Progenitor cell of endocrine pancreas (in vitro differentiated cells): ENCODE measurements at places on chromosomes 2 and 18. TPM values are rescaled to one million over a fixed set of nuclear protein-coding genes. Genes with fewer than 3 reads are reported as not detected.

Gene PPP1R1C
- total RNA-seq: 5.6 and 6.4 TPM in 2 replicates

Gene DSEL
- total RNA-seq: 5.9 and 6.2 TPM in 2 replicates

Gene PROC
- total RNA-seq: 18.7 and 25.3 TPM in 2 replicates

Gene FBXO48
- total RNA-seq: 1.2 and 1.5 TPM in 2 replicates

Gene SERPINB3
- total RNA-seq: not detected in 2 replicates

Gene GALNT5
- total RNA-seq: 0.60 and 1.2 TPM in 2 replicates

Gene TMEM247
- total RNA-seq: not detected in 2 replicates

Gene C2orf80
- total RNA-seq: not detected in 2 replicates

Gene SPRED2
- 36.6 and 38.6 TPM in 2 replicates for total RNA-seq

Gene AQP12B
- total RNA-seq: not detected in 2 replicates

Gene WDR43
- 57.2 and 60.7 TPM in 2 replicates for total RNA-seq

GRCh38 chr2:238845583-238846377 lies 2.1 kb upstream of the TWIST2 start:
- H3K4me1 ChIP-seq: peaks cover 6% of the 10 kb centered on the region
- H3K27ac ChIP-seq: no peak overlapping the region
- H3K36me3 ChIP-seq: no peaks in the 10 kb centered on the region
- H3K4me3 ChIP-seq: no peak overlapping the region
- peaks cover 64% of the 10 kb centered on the region for H3K27me3 ChIP-seq
- no peak for DNase-seq

DNA sequence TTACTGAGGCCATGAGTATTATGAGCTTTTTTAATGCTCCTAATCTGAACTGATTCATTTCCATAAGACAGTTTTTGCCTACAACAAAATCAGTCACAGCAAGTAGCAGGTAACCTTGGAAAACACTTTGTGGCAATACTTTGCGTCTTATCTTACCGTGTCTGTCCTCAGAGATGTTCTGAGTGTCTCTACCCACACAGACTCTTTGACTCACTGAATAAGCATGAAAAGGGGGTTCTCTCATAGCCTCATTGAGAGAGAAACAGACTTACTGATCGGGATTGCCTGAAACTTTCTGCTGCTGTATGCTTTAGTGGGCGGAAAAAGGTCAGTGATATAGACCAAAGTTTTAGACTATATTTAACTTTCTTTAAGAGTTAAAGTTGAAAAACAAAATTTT lies 92.6 kb downstream of the MYL12B start:
- H3K27ac ChIP-seq: no peak overlapping the region
- DNase-seq: no peak
- no peaks in the 10 kb centered on the region for H3K36me3 ChIP-seq
- no peaks in the 10 kb centered on the region for H3K4me1 ChIP-seq
- H3K27me3 ChIP-seq: peaks cover 4% of the 10 kb centered on the region

GRCh38 chr2:97701186-97701585 lies 12.2 kb upstream of the ZAP70 start:
- no peaks in the 10 kb centered on the region for H3K36me3 ChIP-seq
- peak overlapping the region; percentile 65 for H3K27ac ChIP-seq
- DNase-seq: no peak
- H3K4me1 ChIP-seq: peaks cover 7% of the 10 kb centered on the region

GRCh38 chr2:9286554-9287399 lies 80.2 kb downstream of the ASAP2 start:
- H3K27me3 ChIP-seq: no peaks in the 10 kb centered on the region
- H3K27ac ChIP-seq: peak overlapping the region; percentile 65
- no peak overlapping the region for H3K4me3 ChIP-seq
- peaks cover 10% of the 10 kb centered on the region for H3K36me3 ChIP-seq

DNA sequence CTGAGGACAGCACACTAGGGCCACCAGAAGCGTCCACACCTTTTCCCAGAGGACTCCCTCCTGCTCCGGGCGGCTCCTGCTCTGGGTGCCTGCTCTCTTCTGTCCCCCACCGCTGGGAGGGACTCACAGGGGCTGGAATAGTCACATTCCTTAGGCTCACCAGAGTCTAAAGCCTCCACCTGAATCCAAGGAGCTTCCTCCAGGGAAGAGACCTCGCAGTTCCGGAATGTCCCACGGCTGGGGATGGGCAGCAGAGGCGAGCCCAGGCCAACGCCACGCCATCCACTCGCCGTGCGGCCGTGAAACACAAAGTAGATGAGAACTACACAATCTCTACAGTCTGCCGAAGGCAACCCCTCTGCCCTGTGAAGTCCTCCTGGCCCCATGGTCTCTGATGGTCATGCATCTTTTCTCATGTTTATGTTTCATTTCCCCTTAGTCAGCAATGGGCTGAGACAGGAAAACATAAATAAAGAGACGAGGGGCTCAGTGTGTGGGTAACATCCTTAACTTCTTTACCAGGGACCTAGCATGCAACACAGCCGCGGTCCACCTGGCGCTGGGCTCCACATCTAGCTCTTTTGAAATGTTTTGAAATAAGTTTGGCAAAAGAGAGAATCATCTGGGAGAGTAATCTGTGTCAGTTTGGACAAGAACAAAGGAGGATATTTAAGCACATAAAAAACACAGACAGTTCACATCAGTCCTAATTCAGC lies 98.4 kb downstream of the PXDN start:
- no peak overlapping the region for H3K4me3 ChIP-seq
- peaks cover 11% of the 10 kb centered on the region for H3K4me1 ChIP-seq
- no peak for DNase-seq
- peaks cover 39% of the 10 kb centered on the region for H3K36me3 ChIP-seq
- no peaks in the 10 kb centered on the region for H3K27me3 ChIP-seq
- no peak overlapping the region for H3K27ac ChIP-seq

DNA sequence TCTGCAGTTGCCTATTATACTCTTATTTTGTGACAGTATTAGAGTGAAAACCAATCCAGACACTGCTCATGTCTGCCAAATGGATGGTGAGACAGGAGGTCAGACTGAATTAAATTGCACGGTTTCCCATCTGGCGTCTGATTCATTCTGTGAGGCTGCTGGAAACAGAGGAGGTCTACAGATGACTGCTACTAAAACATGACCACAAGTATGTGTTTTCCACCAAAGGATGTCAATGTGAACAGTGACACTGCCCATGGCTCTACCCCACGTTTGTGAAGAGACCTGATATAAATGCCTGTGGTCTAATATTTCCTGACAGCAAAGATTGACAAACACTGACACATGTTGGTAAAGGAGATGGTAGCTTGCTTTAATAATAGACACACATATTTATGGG lies 104.3 kb upstream of the ST6GAL2 start:
- H3K27me3 ChIP-seq: peaks cover 12% of the 10 kb centered on the region
- no peak for DNase-seq
- H3K36me3 ChIP-seq: no peaks in the 10 kb centered on the region
- no peaks in the 10 kb centered on the region for H3K4me1 ChIP-seq
- H3K27ac ChIP-seq: no peak overlapping the region

- no peak overlapping the region for H3K4me3 ChIP-seq
- H3K4me1 ChIP-seq: peaks cover 26% of the 10 kb centered on the region
- H3K27me3 ChIP-seq: peaks cover 10% of the 10 kb centered on the region
- H3K27ac ChIP-seq: no peak overlapping the region
- no peak for DNase-seq
- peaks cover 2% of the 10 kb centered on the region for H3K36me3 ChIP-seq
Measured at GRCh38 chr2:128456281-128456680, 137.6 kb upstream of the HS6ST1 start.

- no peak overlapping the region for H3K27ac ChIP-seq
- no peak overlapping the region for H3K4me3 ChIP-seq
- peaks cover 9% of the 10 kb centered on the region for H3K36me3 ChIP-seq
- no peak for DNase-seq
- peaks cover 30% of the 10 kb centered on the region for H3K4me1 ChIP-seq
Measured at GRCh38 chr2:168136392-168136977, 110.9 kb downstream of the STK39 start.

- peaks cover 4% of the 10 kb centered on the region for H3K36me3 ChIP-seq
- DNase-seq: no peak
- H3K4me1 ChIP-seq: peaks cover 1% of the 10 kb centered on the region
- no peak overlapping the region for H3K27ac ChIP-seq
Measured at GRCh38 chr2:202721621-202722020, 86.9 kb downstream of the FAM117B start.

- no peak overlapping the region for H3K27ac ChIP-seq
- H3K4me1 ChIP-seq: no peaks in the 10 kb centered on the region
- H3K27me3 ChIP-seq: peaks cover 23% of the 10 kb centered on the region
- no peaks in the 10 kb centered on the region for H3K36me3 ChIP-seq
- no peak overlapping the region for H3K4me3 ChIP-seq
Measured at GRCh38 chr2:240324312-240325015, 111.0 kb upstream of the GPC1 start.

GRCh38 chr2:100137318-100137717 lies 5.1 kb downstream of the AFF3 start:
- DNase-seq: no peak
- peaks cover 4% of the 10 kb centered on the region for H3K27me3 ChIP-seq
- no peak overlapping the region for H3K4me3 ChIP-seq
- no peaks in the 10 kb centered on the region for H3K4me1 ChIP-seq
- no peak overlapping the region for H3K27ac ChIP-seq
- no peaks in the 10 kb centered on the region for H3K36me3 ChIP-seq

- no peak overlapping the region for H3K27ac ChIP-seq
- H3K4me1 ChIP-seq: peaks cover 6% of the 10 kb centered on the region
- no peak for DNase-seq
Measured at GRCh38 chr2:11861044-11861443, 114.6 kb downstream of the LPIN1 start.

- peaks cover 9% of the 10 kb centered on the region for H3K4me1 ChIP-seq
- no peaks in the 10 kb centered on the region for H3K27me3 ChIP-seq
- no peak overlapping the region for H3K27ac ChIP-seq
- no peak overlapping the region for H3K4me3 ChIP-seq
- H3K36me3 ChIP-seq: no peaks in the 10 kb centered on the region
- DNase-seq: no peak
Measured at GRCh38 chr18:73101977-73102376, 234.2 kb upstream of the NETO1 start.

GRCh38 chr2:127986548-127987079 lies 41.2 kb downstream of the SAP130 start:
- DNase-seq: no peak
- H3K27me3 ChIP-seq: no peaks in the 10 kb centered on the region
- H3K4me3 ChIP-seq: no peak overlapping the region
- no peaks in the 10 kb centered on the region for H3K4me1 ChIP-seq
- no peak overlapping the region for H3K27ac ChIP-seq
- H3K36me3 ChIP-seq: peaks cover 27% of the 10 kb centered on the region

GRCh38 chr18:463827-464541 lies 36.5 kb downstream of the COLEC12 start:
- no peak for DNase-seq
- H3K36me3 ChIP-seq: no peaks in the 10 kb centered on the region
- peaks cover 19% of the 10 kb centered on the region for H3K27me3 ChIP-seq
- H3K4me3 ChIP-seq: no peak overlapping the region
- H3K27ac ChIP-seq: no peak overlapping the region
- peaks cover 1% of the 10 kb centered on the region for H3K4me1 ChIP-seq

DNA sequence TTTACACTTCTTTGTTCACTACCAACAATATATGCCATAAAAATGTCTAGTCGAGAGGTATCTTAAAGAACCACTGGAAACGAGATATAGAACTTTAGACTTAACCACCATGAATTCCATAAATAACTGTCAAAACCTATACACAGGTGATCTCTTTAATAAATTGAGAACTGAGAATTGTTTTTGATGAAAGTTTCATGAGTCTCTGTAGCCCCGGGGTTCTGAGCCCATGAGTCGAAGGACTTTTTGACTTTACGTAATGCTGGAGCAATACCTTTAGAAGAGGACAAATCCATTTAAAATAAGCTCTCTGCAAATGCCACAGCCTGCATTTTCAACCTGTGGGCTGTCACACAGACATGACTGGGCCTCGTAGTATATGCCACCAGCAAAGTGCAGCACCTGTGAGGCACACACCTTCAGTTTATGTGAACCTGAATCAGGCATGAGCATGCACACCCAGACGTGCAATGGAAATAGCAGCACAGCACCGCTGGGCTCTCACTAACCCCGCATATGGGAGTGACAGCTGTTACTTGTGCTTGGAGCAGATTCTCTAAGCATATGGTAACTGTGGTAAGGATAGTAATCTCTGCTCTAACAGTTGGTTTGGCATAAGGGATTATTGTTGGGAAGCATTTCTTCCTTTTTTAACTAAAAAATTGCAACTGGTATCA lies 383.2 kb downstream of the SOCS6 start:
- H3K4me3 ChIP-seq: no peak overlapping the region
- no peaks in the 10 kb centered on the region for H3K36me3 ChIP-seq
- no peak overlapping the region for H3K27ac ChIP-seq
- no peak for DNase-seq

DNA sequence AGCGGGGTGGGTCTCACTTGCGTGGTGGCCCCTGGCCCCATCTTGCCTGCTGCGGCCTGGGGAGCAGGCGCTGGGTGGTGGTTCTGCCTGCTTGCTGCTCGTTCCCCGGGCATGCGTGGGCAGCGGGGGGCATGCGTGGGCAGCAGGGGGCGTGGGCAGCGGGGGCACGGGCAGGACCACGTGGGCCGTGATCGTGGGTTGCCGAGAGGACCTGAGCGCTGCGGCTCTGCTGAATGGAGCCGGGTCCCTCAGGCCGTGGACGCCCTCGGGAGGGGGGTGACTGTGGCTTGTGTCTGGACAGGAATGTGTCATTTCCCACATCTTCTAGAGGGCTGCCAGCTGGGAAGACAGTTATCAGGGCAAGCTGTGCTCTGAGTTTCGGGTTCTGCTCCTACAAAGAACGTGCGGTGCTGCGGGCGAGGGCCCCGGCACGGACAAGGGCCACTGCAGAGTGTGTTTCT lies 8.3 kb upstream of the GAL3ST2 start:
- H3K36me3 ChIP-seq: no peaks in the 10 kb centered on the region
- peaks cover 2% of the 10 kb centered on the region for H3K27me3 ChIP-seq
- DNase-seq: no peak
- peak overlapping the region; percentile 49 for H3K27ac ChIP-seq
- no peaks in the 10 kb centered on the region for H3K4me1 ChIP-seq
- H3K4me3 ChIP-seq: no peak overlapping the region

DNA sequence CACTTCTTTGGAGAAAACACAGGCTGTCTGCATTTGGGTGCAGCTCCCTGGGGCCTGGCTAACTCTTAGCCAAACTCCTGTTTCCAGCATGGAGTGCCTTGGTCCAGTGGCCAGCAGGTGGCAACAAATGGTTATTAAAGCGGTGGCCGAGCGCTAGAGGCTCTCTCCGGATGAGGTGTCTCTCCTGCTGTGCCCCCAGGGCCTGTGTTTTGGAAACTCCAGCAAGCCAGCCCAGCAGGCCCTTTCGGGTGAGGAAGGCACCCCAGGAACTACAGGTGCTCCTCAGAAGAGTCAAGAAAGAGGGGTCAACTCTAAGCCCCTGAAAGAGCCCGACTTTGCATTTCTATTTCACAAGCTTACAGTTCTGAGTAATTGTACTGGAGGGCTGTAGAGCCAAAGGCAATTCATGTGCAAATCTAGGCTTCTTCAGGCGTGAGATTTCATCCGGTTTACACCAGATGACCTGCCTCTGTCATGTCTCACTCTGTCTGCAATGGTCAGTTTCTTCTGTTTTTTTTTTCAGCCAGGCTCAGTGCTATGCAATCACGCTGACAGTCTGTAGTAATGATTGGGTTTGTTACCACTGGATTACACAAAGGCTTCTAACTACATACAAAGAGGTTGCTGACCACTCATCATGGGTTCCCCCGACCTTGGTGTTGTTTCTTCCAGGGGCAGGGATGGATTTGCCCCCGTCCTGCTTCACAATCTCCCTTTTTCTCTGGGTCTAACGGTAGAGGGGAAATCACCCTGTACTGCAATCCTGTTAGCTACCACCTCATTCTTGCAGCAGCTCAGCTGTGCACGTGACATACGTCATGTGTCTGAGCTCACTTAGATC lies 7.6 kb upstream of the CHRNA1 start:
- no peaks in the 10 kb centered on the region for H3K36me3 ChIP-seq
- no peak overlapping the region for H3K27ac ChIP-seq
- peaks cover 8% of the 10 kb centered on the region for H3K27me3 ChIP-seq
- H3K4me3 ChIP-seq: no peak overlapping the region
- H3K4me1 ChIP-seq: peaks cover 1% of the 10 kb centered on the region
- DNase-seq: peak; percentile 48

- peaks cover 61% of the 10 kb centered on the region for H3K4me1 ChIP-seq
- no peaks in the 10 kb centered on the region for H3K27me3 ChIP-seq
- H3K27ac ChIP-seq: peak overlapping the region; percentile 94
- no peak for DNase-seq
- no peak overlapping the region for H3K4me3 ChIP-seq
Measured at GRCh38 chr2:149064856-149065630, 26.5 kb downstream of the LYPD6B start.
